ENCODE measurements at places on chromosomes 7 and 10. TPM values are rescaled to one million over a fixed set of nuclear protein-coding genes. Genes with fewer than 3 reads are reported as not detected.

DNA sequence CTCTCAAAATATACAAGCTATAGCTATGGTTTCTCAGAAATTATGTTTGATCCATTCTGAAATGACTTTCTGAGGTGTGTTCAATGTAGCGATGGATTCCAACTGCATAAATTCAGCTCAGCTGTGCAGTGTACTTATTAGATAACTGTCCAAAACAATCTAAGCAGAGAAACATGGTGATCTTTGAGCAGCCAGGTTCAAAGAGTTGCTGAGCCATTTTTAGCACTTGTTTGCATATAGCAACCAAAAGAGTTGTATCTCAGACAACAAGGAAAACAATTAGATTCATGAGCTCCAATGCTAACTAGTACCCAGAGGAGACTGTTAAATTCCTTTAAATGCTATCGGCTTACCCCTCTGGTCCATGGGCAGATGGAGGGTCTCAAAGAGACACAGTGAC lies 15.9 kb upstream of the KCNIP2 start:
- DNase-seq = no peak
- H3K27me3 ChIP-seq = no peaks in the 10 kb centered on the region
- H3K36me3 ChIP-seq = no peaks in the 10 kb centered on the region
- H3K4me3 ChIP-seq = no peak overlapping the region
- H3K27ac ChIP-seq = no peak overlapping the region

GRCh38 chr7:40826411-40827221 lies 691.8 kb downstream of the SUGCT start:
- H3K36me3 ChIP-seq = no peaks in the 10 kb centered on the region
- no peak overlapping the region for H3K4me3 ChIP-seq
- H3K27me3 ChIP-seq = no peaks in the 10 kb centered on the region
- no peak for DNase-seq

DNA sequence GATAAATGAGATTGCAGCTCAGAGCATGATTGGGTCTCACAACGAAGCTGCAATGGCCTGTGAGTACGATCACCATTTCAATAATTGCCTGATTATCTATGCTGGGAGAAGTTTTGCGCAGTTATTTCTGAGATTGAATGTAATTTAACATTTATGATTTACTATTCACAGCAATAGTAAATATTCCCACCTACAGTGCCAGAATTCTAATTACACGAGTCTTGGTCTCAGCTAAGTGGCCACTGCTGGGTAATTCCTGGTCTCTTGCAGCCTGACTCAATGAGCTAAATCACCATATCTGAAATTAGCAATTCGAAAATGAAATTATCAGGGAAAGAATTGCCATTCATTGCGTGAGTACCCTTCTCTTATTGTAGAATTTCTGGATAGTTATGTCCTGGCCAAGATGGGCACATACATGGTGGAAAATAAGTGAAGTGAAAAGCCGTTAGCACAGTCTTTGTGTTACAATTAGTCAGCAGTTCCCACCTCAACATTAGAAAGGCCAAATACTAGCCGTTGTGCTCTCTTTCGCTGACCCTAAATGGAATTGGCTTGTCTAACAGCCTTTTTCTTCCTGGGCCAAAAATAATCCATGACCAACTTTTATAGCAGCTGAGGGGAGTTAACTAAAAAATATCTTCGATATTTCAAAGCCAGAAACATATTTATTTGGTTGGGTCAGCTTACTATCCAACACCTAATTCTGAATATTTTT lies 681.0 kb upstream of the C7orf33 start:
- H3K36me3 ChIP-seq = no peaks in the 10 kb centered on the region
- no peaks in the 10 kb centered on the region for H3K4me1 ChIP-seq
- no peaks in the 10 kb centered on the region for H3K27me3 ChIP-seq
- H3K4me3 ChIP-seq = no peak overlapping the region
- no peak for DNase-seq
- no peak overlapping the region for H3K27ac ChIP-seq

GRCh38 chr7:81206217-81206616 lies 287.4 kb upstream of the SEMA3C start:
- H3K27ac ChIP-seq = no peak overlapping the region
- H3K4me3 ChIP-seq = no peak overlapping the region
- H3K4me1 ChIP-seq = no peaks in the 10 kb centered on the region
- H3K36me3 ChIP-seq = no peaks in the 10 kb centered on the region
- no peaks in the 10 kb centered on the region for H3K27me3 ChIP-seq

GRCh38 chr10:132229096-132229495 lies 42.3 kb downstream of the DPYSL4 start:
- no peak for DNase-seq
- H3K27me3 ChIP-seq = no peaks in the 10 kb centered on the region
- H3K4me3 ChIP-seq = no peak overlapping the region
- no peak overlapping the region for H3K27ac ChIP-seq
- peaks cover 43% of the 10 kb centered on the region for H3K4me1 ChIP-seq
- H3K36me3 ChIP-seq = no peaks in the 10 kb centered on the region

The TACR2 gene
- total RNA-seq = not detected

Measured in CD4-positive, alpha-beta T cell (primary cell).